ENCODE measurements at places on chromosomes 11 and 22.

DNA sequence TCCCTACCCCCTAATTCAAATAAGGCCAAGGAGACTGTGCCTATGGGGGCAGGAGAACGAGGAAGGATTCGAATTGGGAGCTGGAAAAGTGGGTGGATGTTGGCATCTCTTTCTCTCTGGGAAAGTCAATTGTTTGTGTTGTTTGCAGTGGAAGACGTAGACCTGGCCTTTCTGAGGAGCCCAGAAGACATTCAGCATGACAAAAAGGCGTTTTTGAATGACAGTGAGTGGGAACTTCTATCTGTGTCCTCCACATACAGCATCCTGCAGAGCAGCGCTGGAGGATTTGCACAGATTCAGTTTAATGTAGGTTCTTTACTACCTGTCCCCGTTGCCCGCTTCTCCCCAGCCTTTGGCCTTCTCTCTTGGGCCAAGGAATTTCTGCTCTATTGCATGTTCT lies 28.2 kb downstream of the HTR3B start:
- DNase-seq, result no peak

DNA sequence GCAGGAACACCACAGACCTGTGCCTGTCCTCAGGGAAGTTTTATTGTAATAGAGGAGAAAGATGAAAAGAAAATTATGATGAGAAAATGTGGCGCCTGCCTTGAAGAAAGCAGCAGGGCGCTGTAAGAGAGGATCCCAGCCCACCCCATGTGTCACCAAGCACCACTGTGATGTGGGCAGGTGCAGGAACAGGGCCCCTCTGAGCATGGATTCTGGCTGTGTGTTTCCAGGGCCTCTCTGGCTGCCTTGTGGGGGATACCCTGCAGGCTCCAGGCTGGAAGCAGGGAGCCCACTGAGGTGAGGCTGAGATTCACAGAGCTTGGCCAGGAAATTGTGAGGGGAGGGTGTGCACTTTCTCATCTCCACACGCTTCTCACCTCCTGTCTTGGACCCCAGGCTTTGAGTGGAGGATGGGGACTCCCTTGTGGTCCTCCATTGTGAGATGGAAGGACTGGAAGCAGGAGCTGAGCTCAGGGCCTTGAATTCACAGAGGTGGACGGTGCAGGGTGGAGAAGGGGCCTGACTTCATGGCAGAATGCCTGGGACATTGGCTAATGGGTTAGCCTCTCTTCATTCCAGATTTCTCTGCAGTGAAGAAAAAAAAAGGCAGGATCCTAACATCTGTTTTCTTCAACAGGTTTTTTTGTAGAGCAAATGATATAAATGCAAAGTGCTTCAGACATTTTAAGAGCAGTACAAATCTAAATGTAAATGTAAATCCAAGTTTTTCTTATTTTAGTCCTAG lies 246.6 kb upstream of the B3GAT1 start:
- DNase-seq, result no peak

GRCh38 chr11:123430721-123431497 lies 840 bp downstream of the GRAMD1B start:
- no peak for DNase-seq

GRCh38 chr22:27775087-27775698 lies 26.4 kb downstream of the MN1 start:
- no peak for DNase-seq

DNA sequence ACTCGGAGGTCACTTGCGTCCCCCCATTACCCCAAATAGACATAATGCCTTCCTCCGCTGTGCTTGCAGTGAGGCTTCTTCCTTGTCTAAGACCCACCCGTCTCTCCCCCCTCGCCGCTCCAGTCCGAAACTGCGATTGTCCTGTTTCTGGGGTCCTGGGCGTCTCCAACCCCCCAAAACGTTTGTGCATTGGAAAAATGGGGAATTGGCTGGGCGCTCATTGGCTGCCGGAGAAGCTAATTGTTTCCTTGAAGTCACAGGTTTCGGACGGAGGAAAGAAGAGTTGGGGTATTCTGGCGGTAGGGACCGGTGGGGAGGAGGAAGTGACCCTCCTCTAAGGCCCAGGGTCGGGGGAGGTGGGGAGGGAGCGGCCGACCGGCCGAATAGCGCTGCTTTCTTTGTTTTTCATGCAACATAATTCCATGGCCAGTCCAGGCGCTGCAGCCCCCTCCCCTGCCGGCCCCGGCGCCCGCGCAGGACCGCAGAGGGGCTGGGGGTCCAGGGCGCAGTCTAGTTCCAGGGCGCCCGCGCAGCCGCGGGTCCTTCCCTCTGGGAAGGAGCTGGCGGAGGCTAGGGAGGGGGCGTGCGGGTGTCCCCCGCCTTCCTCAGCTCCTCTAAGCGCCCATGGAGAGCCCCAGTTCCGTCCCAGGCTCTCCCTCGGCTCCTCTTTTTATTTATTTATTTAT lies 12.7 kb upstream of the CPT1A start:
- no peak for DNase-seq

DNA sequence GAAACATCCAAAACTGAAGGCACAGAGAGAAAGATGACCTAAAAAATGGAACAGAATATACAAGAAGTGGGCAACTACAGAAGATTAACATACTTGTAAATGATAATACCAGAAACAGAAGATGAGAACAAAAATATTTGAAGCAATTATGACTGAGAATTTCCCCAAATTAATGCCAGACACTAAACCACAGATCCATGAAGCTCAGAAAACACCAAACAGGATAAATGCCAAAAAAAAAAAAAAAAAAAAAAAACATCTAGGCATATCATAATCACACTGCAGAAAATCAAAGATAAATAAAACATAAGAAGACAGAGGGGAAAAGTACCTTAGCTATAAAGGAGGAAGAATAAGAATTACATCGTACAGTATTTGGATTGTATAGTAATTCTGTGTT lies 65.3 kb downstream of the JAM3 start:
- no peak for DNase-seq

DNA sequence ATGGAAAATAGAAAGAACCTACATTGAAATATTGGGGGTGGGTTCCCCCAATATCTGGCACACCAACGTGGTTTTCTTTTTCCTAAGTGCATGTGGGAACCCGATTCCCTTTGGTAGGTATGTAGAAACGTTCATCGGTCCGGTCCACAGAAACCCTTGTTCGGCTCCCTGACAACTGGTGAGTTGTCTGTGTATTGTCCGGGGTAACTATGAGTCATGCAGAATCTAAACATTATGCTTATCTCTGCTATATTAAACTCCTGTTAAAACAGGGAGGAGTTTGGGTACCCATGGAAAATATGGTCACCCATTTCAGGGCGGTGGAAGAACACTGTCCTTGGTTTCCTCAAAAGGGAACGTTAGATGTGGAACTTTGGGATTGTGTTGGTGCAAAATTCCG lies 25.1 kb upstream of the ALDH3B2 start:
- DNase-seq, result no peak

DNA sequence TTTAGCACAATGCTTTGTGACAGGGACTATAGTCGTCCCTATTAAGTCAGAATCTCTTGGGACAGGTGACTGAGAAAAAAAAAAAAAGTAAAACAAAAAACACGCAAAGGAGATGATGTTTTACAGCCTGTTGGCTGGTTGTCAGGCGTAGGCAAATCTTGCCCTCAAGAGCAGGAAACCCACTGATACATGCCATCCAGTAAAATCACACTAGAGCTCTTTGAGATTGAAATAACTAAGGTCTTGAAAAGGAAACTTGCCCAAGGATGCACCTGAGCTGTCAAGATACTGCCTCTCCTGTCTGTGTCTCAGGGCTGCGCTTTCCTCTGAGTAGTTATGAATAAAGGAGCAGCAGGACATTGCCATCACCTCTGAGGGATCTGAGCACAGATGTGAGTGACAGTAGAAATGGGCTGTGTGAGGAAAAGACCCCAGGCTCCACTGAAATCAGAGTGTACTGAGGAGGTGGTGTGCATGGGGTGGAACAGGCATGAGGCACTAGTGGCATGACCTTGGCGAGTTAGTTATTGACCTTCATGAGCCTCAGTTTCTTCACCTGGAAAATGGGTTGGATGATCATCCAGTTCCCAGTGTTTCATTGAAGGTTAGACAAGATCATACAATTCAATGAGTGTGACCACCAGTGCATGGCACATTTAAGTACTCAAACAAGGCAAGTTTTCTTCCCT lies 23.3 kb downstream of the MICAL2 start:
- no peak for DNase-seq

- DNase-seq, result no peak
Observed at GRCh38 chr11:116460156-116460920, 312.4 kb downstream of the BUD13 start.

GRCh38 chr22:31944700-31945442 lies 536 bp downstream of the YWHAH start:
- DNase-seq, result no peak

DNA sequence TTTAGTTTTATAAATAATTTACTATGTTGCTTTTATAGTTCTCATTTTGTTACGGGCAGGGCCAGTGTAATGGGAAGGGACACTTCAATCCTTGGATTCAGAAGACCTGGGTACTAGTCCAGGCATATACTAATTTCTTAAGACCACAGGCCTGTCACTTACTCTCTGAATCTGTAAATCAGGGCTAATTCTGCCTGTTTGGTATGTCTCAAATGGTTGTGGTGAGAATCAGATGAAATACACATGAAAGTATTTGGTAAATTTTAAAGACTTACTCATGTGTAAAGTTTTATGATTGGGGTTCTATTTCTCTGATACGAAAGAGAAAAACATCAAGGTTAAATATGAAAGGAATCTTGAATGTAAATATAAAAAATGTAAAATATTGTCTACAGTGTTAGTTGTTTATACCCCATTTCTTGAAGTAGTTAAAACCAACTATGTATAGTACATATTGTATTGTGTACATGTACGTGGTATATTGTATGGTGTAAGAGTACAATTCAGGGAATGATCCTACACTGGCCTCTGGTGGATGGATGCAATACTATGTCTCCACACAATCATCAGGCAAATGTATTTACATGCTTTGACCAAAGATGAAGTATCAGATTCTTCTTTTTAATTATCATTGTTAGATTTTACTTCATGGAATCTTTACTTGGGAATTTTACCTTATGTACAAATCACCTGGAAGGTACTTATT lies 24.5 kb upstream of the RAG2 start:
- no peak for DNase-seq

- DNase-seq, result no peak
Observed at GRCh38 chr11:111559800-111560464, 19.4 kb downstream of the LAYN start.

DNA sequence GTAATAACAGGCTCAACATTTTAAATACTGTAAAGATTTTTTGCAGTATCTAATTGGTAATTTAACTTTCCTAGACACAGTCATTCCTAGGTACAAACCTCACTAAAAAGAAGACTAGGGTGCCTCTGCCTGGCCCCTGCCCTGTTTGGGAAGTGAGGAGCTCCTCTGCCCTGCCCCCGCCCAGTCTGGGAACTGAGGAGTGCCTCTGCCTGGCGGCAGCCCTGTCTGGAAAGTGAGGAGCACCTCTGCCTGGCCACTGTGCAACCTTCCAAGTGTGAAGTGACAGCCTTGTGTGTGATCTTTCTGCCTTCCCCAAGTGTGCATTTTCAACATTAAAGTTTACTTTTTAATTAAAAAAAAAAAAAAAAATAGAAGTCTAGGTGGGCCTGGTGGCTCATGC lies 4.2 kb downstream of the CHORDC1 start:
- no peak for DNase-seq

DNA sequence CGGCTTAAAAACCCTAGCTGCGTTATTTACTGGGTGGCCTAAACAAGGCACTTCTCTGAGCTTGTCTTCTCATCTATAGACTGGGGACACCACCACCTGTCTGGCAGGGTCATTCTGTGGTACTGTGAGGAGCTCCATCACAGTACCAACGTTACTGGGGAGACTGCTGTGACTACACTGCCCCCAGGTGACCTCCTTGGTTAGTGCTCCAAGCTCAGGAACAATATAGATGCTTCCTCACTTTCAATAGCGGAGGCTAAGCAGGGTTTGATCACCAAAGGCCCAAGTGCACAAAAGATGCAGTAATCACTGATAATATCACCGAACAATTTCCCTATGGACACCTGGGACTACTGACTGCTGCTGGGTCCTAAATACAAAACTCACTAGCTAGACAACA lies 18.8 kb downstream of the PRPF19 start:
- no peak for DNase-seq

- no peak for DNase-seq
Observed at GRCh38 chr11:65719871-65720210, 757 bp downstream of the RNASEH2C start.

- no peak for DNase-seq
Observed at GRCh38 chr11:20566591-20567434, 32.6 kb upstream of the SLC6A5 start.

DNA sequence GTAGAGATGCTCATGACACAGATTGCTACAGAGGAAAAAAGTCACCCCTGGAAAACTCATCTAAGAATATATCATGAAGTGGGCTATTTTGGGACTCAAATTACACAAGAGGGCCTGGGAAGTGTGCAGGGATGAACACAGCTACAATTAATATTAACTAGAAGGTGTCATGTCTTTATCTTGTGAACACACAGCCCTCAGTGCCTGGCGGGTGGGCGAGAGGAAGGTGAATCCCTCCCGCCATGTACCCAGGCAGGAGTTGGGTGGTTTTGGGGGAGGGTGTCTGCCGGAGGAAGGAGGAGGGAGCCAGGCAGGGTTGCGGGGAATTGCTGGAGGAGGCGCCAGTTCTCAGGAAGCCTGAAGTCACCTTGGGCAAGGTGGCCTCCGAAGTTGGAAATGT lies 5.1 kb upstream of the FAM83F start:
- no peak for DNase-seq

DNA sequence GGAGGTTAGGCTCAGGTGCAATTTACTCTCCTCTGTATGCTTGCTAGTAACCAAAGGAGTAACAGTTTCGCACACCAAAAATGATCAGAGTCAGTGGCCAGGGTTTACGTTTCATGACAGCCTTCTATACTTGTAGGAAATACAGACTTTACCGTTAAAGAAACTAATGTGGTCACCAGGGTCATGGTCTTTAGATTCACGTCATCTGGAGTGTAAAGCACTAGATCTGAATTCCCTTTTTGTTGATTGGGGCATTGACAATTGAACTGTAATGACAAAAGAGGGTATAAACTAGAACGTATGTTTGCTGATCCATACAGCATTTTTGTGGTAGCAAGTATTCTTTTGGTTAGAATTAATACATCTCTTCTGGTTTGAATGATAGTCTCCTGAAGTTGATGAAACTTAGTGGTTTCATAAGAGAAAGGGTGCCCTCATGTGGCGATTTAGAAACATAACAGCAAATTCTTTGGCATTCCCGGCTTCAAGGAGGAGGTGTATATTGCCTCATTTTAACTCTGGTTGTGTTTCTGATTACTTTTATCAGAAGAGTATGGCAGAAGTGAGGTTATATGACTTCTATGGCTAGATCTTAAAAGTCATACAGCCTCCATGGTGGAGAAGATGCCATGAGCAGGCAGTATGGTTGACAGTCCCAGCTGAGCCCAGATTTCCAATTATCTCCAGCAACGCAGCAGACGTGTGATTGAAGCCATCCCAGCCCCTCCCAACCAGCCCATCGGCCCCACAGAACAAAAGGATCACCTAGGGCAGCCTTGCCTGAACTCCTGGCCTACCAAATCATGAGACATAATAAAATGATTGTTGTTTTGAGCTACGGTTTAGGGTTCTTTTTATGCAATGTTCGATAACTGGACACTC lies 35.1 kb downstream of the MMP7 start:
- DNase-seq, result no peak

GRCh38 chr11:124749912-124750311 lies 2.1 kb downstream of the VSIG2 start:
- DNase-seq, result no peak

- no peak for DNase-seq
Observed at GRCh38 chr11:16902182-16902581, 112.0 kb downstream of the PLEKHA7 start.

Data from esophagus squamous epithelium (tissue), 5 donors.